ENCODE measurements at places on chromosomes 6 and 20. TPM values are rescaled to one million over a fixed set of nuclear protein-coding genes. Genes with fewer than 3 reads are reported as not detected.

Gene ZBTB46
- total RNA-seq = 0.25 TPM

Gene RSPO3
- total RNA-seq = not detected

Gene NR2E1
- total RNA-seq = not detected

Gene TFAP2D
- total RNA-seq = not detected

Gene DEFB132
- not detected for total RNA-seq

Gene EYS
- total RNA-seq = not detected

Gene PRICKLE4
- not detected for total RNA-seq

Gene CAGE1
- 0.76 TPM for total RNA-seq

Gene ZNF451
- 81.2 TPM for total RNA-seq

Gene ETV7
- 6.9 TPM for total RNA-seq

Gene TPX2
- 102 TPM for total RNA-seq

DNA sequence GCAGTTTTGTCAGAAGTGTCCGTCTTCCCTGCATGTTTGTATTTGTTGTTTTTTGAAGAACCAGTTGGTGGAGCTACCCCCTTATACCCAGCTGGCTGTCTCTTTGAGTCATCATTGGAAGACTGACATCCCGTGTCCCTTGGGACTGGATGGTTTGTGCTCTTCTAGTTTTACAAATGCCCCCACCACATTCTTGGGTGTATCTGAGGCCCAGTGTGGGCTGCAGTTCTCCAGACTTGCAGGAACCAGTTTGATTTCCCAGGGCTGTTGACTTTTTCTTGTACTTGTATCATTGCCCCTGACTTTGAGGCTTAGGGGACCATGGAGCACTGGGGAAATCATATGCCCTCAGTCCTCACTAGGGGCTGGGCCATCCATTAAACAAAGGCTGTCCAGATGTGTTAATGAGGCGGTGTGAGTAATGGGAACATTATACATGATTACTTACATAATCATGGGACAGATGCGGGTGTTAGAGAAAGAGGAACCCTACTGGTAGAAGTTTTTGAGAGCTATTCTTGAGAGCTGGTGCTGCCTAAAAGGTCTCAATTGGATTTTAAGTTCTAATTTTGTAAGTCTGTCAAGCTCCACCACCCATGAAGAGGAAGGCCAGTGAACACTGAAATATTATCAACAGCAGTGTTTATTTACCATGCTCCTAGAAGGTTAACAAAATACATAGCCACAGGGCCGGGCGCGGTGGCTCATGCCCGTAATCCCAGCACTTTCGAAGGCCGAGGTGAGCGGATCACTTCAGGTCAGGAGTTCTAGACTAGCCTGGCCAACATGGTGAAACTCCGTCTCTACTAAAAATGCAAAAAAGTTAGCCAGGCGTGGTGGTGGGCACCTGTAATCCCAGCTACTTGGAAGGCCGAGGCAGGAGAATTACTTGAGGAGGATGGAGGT, 8.5 kb downstream of the JARID2 start:
- DNase-seq = no peak
- peak overlapping the region; percentile 96 for H3K27ac ChIP-seq

- peak; percentile 83 for DNase-seq
- H3K4me1 ChIP-seq = peaks cover 57% of the 10 kb centered on the region
- H3K36me3 ChIP-seq = no peaks in the 10 kb centered on the region
- peaks cover 4% of the 10 kb centered on the region for H3K27me3 ChIP-seq
- peak overlapping the region; percentile 91 for H3K4me3 ChIP-seq
These were observed 3.9 kb upstream of the ZNF831 start for GRCh38 chr20:59159493-59160376.

GRCh38 chr6:1099264-1099663, 212.6 kb upstream of the FOXQ1 start:
- no peak for DNase-seq
- no peaks in the 10 kb centered on the region for H3K4me1 ChIP-seq
- H3K27me3 ChIP-seq = peaks cover 33% of the 10 kb centered on the region
- no peak overlapping the region for H3K27ac ChIP-seq
- H3K36me3 ChIP-seq = no peaks in the 10 kb centered on the region

GRCh38 chr20:21234324-21234723, 68.8 kb upstream of the XRN2 start:
- peaks cover 5% of the 10 kb centered on the region for H3K4me1 ChIP-seq
- no peaks in the 10 kb centered on the region for H3K36me3 ChIP-seq
- H3K27me3 ChIP-seq = no peaks in the 10 kb centered on the region
- no peak overlapping the region for H3K4me3 ChIP-seq
- no peak for DNase-seq
- H3K27ac ChIP-seq = no peak overlapping the region

- no peak for DNase-seq
- H3K36me3 ChIP-seq = no peaks in the 10 kb centered on the region
- no peaks in the 10 kb centered on the region for H3K27me3 ChIP-seq
These were observed 20.1 kb downstream of the KIF16B start for GRCh38 chr20:16553101-16553500.

GRCh38 chr6:19052219-19052618, 665.1 kb downstream of the RNF144B start:
- no peaks in the 10 kb centered on the region for H3K27me3 ChIP-seq
- H3K36me3 ChIP-seq = no peaks in the 10 kb centered on the region
- no peak overlapping the region for H3K27ac ChIP-seq
- no peak for DNase-seq
- no peaks in the 10 kb centered on the region for H3K4me1 ChIP-seq
- H3K4me3 ChIP-seq = no peak overlapping the region

GRCh38 chr6:45477790-45478189, 100.1 kb upstream of the SUPT3H start:
- no peak overlapping the region for H3K27ac ChIP-seq
- no peaks in the 10 kb centered on the region for H3K27me3 ChIP-seq
- no peaks in the 10 kb centered on the region for H3K4me1 ChIP-seq

- no peaks in the 10 kb centered on the region for H3K36me3 ChIP-seq
- DNase-seq = no peak
- H3K4me1 ChIP-seq = peaks cover 15% of the 10 kb centered on the region
- peak overlapping the region; percentile 73 for H3K4me3 ChIP-seq
- H3K27ac ChIP-seq = peak overlapping the region; percentile 72
These were observed 271.2 kb upstream of the TAB2 start for GRCh38 chr6:149046164-149046821.

DNA sequence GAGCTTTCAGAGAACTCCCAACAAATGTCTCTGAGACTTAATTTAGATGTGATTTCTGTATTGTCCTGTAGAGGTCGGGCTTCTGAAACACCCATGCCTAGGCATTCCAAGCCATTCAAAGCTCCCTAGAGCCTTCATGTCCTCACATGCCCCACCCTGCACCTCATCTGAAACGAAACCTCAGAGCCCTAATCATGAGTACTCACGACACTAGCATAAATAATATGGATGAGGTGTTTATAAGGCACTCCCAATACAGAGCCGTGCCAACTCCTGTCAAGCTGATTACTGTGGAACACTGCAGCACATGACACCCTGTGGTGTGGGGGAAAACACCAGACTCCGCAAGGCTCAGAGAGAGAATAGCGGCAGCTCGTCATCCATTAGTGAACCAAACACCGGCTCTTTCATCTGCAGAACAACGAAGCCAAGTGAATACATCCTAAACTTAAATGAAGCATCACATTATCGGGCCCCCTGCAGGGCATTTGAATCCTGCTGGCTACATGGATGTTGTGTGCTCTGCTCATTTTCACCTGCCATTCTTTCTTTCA, 83.8 kb downstream of the FNDC1 start:
- no peak for DNase-seq
- H3K36me3 ChIP-seq = no peaks in the 10 kb centered on the region
- H3K4me3 ChIP-seq = no peak overlapping the region
- H3K4me1 ChIP-seq = no peaks in the 10 kb centered on the region
- H3K27me3 ChIP-seq = peaks cover 11% of the 10 kb centered on the region

- H3K27ac ChIP-seq = no peak overlapping the region
- DNase-seq = no peak
- no peaks in the 10 kb centered on the region for H3K27me3 ChIP-seq
These were observed 44.4 kb downstream of the ZNF292 start for GRCh38 chr6:87199787-87200186.

DNA sequence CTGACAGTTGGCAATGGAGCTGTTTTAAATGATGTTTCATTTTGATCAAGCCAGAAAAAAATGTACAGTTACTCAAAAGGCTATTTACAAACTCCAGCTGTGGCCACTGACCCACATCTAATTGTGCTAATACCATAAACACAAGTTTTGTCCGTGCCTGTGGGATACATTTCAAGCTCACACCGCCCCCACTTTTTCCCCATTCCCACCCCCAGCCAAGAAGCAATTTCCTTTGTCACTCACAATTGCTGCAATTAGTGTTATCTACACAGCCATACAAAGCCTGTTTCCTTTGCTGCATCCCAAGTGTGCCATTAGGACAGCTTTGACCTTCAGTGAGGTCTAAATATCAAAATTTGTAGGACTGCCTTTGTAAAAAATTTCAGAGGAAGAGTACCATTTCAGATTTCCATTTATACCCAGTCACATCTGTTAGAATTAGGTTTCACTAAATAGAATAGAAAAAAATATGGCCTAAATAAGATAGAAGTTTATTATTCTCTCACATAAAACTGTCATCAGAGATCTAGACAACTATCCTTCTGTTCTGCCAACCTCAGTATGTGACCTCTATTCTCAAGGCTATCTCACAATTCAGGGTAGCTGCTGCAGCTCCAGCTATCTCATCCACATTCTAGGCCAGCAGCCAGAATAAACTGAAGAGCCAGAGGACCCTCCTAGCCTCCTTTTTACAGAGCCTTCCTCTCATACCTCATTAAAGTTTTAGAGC, 202.6 kb downstream of the NFATC2 start:
- H3K27me3 ChIP-seq = peaks cover 2% of the 10 kb centered on the region
- H3K4me1 ChIP-seq = peaks cover 14% of the 10 kb centered on the region
- H3K4me3 ChIP-seq = no peak overlapping the region
- DNase-seq = no peak
- no peak overlapping the region for H3K27ac ChIP-seq
- no peaks in the 10 kb centered on the region for H3K36me3 ChIP-seq

DNA sequence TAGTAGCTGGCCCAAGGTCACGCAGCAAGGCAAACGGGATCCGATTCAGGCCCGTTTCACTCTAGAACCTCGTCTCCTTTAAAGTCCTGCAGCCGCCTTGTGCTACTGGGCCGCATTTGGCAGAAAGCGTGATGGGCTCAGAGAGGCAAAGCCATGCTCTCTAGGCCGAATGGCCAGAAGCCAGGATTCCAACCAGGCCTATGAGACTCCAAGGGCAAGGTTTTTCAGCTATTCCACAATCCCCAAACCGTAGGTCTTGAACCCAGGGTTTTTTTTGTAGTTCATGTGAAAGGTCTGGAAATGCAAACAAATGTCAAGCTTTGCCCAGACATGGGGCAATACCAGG, 174.1 kb downstream of the PREX1 start:
- no peak overlapping the region for H3K4me3 ChIP-seq
- no peak for DNase-seq
- no peak overlapping the region for H3K27ac ChIP-seq
- H3K36me3 ChIP-seq = peaks cover 14% of the 10 kb centered on the region

DNA sequence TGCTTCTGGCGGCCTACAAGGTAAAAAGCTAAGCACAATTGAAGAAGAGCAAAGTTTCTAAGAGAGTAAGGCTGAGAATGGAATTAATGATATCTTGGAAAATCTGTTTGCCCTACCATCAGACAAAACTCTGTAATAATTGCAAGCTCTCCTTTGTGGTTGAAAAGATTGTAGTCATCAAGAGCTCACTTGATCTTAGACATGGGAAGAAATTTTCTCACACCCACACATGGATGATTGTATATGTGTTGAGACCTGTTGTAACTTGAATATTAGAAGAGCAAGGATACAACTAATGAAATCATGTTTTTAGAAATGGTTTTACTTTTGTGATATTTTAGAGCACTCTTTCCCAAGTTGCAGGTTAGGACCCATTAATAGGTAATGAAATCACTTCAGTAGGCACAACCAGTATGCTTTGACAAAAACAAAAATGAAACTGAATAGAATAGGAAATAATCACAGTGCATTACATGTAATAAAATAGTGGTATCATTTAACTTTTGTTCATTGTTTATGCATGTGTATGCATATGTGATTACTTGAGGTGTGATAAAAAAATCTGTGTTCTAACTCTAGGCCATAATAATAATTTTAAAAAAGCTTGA, 14.0 kb downstream of the DCBLD1 start:
- no peak overlapping the region for H3K4me3 ChIP-seq
- H3K27me3 ChIP-seq = no peaks in the 10 kb centered on the region
- H3K27ac ChIP-seq = peak overlapping the region; percentile 23

DNA sequence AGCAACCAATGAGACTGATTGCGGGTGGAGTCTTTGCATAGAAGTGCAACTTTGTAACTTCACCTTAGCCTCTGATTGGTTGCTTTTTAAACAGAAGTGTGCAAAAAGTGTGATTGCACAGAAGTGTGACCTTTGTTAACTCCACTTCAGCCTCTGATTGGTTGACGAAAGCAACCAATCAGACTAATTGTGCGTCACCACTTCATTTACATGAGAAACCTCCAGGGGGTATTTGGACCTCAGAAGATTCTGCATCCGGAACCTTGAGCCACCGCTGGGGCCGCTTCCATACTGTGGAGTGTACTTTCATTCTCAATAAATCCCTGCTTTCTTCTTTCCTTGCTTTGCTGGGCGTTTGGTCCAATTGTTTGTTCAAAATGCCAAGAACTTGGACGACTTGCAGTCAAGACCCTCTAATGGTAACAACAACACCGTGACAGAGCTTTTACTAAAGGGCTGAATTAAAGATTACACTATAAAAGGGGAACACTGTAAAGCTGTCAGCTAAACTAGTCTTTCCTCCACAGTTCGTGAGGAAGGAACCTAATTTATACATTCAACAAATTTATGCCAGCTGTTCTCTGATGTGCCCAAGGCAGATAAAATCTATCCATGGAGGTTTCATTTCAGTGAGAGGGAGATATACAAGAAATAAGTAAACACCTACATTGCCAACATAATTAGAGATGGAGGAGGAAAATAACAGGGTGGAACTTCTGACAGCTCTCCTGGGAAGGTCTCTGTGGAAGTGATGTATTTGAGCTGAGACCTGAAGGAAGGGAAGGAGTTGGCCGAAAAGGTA, 1.4 kb upstream of the HECA start:
- H3K4me1 ChIP-seq = peaks cover 40% of the 10 kb centered on the region
- no peaks in the 10 kb centered on the region for H3K27me3 ChIP-seq
- DNase-seq = no peak
- peak overlapping the region; percentile 62 for H3K27ac ChIP-seq
- peak overlapping the region; percentile 61 for H3K4me3 ChIP-seq

GRCh38 chr20:39800548-39800947, 838.4 kb downstream of the DHX35 start:
- no peaks in the 10 kb centered on the region for H3K4me1 ChIP-seq
- DNase-seq = no peak
- H3K36me3 ChIP-seq = no peaks in the 10 kb centered on the region
- no peak overlapping the region for H3K4me3 ChIP-seq
- no peak overlapping the region for H3K27ac ChIP-seq

GRCh38 chr6:14118446-14118845, 874 bp downstream of the CD83 start:
- peaks cover 38% of the 10 kb centered on the region for H3K4me1 ChIP-seq
- H3K4me3 ChIP-seq = peak overlapping the region; percentile 98
- H3K27ac ChIP-seq = peak overlapping the region; percentile 91
- peaks cover 29% of the 10 kb centered on the region for H3K36me3 ChIP-seq
- H3K27me3 ChIP-seq = no peaks in the 10 kb centered on the region

- H3K27me3 ChIP-seq = peaks cover 10% of the 10 kb centered on the region
- no peak overlapping the region for H3K4me3 ChIP-seq
- no peaks in the 10 kb centered on the region for H3K36me3 ChIP-seq
- H3K4me1 ChIP-seq = no peaks in the 10 kb centered on the region
These were observed 91.9 kb upstream of the TMEM30A start for GRCh38 chr6:75376347-75377024.

- H3K27ac ChIP-seq = no peak overlapping the region
- no peaks in the 10 kb centered on the region for H3K36me3 ChIP-seq
- no peaks in the 10 kb centered on the region for H3K4me1 ChIP-seq
- H3K27me3 ChIP-seq = peaks cover 8% of the 10 kb centered on the region
These were observed 20.2 kb upstream of the TTK start for GRCh38 chr6:79984261-79984660.

- H3K4me1 ChIP-seq = no peaks in the 10 kb centered on the region
- H3K27me3 ChIP-seq = no peaks in the 10 kb centered on the region
- no peak overlapping the region for H3K27ac ChIP-seq
- H3K4me3 ChIP-seq = no peak overlapping the region
These were observed 348.3 kb downstream of the DHX35 start for GRCh38 chr20:39310363-39310995.
